ENCODE measurements at places on chromosomes 6 and 20. TPM values are rescaled to one million over a fixed set of nuclear protein-coding genes. Genes with fewer than 3 reads are reported as not detected.

GRCh38 chr6:20866036-20866435 is 331.8 kb downstream of the CDKAL1 start:
- H3K27me3 ChIP-seq = no peaks in the 10 kb centered on the region
- no peak for DNase-seq
- H3K36me3 ChIP-seq = no peaks in the 10 kb centered on the region
- no peaks in the 10 kb centered on the region for H3K4me1 ChIP-seq

Gene MRPL14
- total RNA-seq = 65.6 TPM

Gene PROKR2
- not detected for total RNA-seq

DNA sequence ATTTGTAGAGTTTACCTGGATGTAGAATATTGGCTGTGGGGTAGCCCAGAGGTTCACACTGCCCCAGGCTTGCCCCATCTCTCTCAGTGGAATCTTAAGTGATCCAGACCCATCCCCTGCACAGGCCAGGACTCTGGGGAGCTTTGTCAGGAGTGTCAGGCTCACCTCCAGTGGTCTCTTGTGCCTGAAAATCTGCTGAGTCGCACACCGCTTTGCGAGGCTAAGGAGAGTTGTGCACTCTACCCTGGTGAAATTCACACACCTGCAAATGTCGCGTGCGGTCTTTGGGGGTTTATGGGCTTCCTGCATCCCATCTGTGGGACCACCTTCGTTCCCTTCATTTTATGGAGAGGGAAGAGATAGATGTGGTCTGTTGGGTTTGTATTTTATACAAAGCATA is 63.6 kb upstream of the KIF25 start:
- no peaks in the 10 kb centered on the region for H3K4me1 ChIP-seq
- H3K36me3 ChIP-seq = no peaks in the 10 kb centered on the region
- no peak overlapping the region for H3K27ac ChIP-seq
- H3K4me3 ChIP-seq = no peak overlapping the region
- peaks cover 9% of the 10 kb centered on the region for H3K27me3 ChIP-seq

DNA sequence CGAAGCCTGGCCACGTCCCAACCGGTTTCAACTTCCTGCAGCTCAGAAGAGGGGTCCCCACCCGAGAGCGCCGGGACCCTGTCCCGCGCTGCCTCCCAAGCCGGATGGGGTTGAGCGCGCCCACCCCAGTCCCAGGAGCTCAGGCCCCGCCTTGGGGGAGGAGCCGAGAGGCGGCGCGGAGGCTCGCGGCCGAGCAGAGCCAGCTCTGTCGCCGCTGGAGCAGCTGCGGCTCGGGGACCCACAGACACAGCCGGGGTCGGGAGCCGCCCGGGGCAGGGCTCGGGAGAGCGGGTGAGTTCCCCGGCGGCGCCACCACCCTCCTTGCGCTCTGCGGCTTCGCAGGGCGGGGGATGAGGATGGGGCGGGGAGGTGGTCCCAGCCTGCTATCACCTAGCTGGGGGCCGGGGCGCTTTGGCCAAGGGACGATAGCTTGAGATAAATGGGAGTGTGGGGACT is at the start of gene PPP1R16B:
TSS of gene PPP1R16B (plus strand) at position 196 of the 456 bp plus-strand sequence. CDS start 30,229 bp downstream, outside the sequence.
- peak within 1 kb of the TSS; percentile 92 for H3K4me3 ChIP-seq
- peak within 1 kb of the TSS; percentile 96 for H3K27ac ChIP-seq
- peaks cover 48% of the 10 kb centered on the region for H3K4me1 ChIP-seq
- H3K36me3 ChIP-seq = peaks cover 34% of the 10 kb centered on the region
- H3K27me3 ChIP-seq = no peaks in the 10 kb centered on the region
- peak; percentile 95 for DNase-seq

Gene HLA-DRB5
- total RNA-seq = 5.1 TPM

- peak overlapping the region; percentile 67 for H3K27ac ChIP-seq
- H3K27me3 ChIP-seq = peaks cover 23% of the 10 kb centered on the region
- DNase-seq = peak; percentile 83
- peak overlapping the region; percentile 75 for H3K4me3 ChIP-seq
Measured at GRCh38 chr20:46004889-46005473, 3.7 kb upstream of the MMP9 start.

DNA sequence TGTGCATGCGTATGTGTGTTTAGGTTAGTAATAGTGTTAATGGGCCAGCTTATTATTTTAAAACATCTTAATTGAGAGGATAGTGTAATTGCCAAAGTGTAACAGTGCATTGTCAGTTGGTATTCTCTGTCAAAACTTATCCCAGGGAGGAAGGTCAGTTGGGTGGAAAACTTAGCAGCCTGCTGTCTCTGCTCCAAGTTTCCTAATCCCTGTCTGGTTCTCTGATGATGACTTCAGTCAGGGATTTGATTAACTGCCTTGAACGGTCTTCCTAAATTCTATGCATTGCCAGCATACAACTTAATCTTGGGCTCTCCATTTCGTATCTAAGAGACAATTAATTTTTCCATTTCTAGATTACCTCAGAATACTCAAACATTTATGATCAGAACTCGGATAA is 51.1 kb downstream of the L3MBTL3 start:
- no peaks in the 10 kb centered on the region for H3K4me1 ChIP-seq
- no peak for DNase-seq
- H3K4me3 ChIP-seq = no peak overlapping the region
- H3K27me3 ChIP-seq = no peaks in the 10 kb centered on the region

Gene CTSA
- total RNA-seq = 48.7 TPM

DNA sequence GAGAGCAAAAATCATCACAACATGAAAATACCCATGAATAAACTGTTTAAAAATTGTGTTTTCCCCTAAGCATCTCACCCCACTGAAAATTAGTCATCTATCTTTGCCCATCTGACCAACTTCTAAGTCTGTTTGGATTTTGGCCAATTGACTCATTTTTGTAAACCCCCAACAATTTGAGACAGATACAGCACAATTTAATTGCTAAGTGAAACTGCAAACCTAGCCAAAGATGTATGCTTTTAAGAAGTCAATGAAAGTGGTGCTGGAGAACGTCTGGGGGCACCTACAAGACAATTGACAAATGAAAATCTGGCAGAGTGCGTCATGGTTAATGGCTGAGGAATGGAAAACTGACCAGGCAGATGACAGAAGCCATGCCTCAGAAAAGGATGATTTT is 30.9 kb upstream of the SLC24A3 start:
- DNase-seq = no peak
- no peaks in the 10 kb centered on the region for H3K36me3 ChIP-seq
- H3K4me3 ChIP-seq = no peak overlapping the region
- no peaks in the 10 kb centered on the region for H3K27me3 ChIP-seq

GRCh38 chr6:54236984-54237383 is 71.3 kb upstream of the TINAG start:
- H3K27ac ChIP-seq = no peak overlapping the region
- H3K4me1 ChIP-seq = no peaks in the 10 kb centered on the region
- no peak overlapping the region for H3K4me3 ChIP-seq
- H3K27me3 ChIP-seq = no peaks in the 10 kb centered on the region

Gene ADGRF5
- total RNA-seq = not detected

DNA sequence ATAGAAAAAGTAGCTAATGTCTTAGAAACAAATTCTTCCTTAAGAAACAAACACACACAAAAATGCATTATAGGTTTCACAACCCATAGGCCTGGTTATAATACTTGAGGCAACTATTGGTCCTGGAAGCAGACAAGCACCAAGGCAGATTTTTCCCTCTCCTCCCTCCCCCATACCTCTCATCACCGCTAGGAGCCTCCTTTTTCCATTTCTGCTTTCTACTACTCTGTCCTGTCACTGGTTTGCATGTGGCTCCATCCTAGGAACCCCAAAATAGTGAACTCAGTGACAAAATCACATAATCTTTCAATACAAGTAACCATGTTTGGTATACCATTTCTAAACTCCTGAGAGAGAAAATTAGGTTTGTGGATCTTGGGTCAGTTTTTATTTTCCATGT is 66.1 kb downstream of the HMGCLL1 start:
- no peaks in the 10 kb centered on the region for H3K27me3 ChIP-seq
- no peak overlapping the region for H3K27ac ChIP-seq
- no peak for DNase-seq
- no peaks in the 10 kb centered on the region for H3K4me1 ChIP-seq
- no peak overlapping the region for H3K4me3 ChIP-seq

GRCh38 chr20:46118481-46119020 is 437 bp downstream of the CD40 start:
- peak overlapping the region; percentile 91 for H3K4me3 ChIP-seq
- H3K36me3 ChIP-seq = no peaks in the 10 kb centered on the region
- peaks cover 14% of the 10 kb centered on the region for H3K4me1 ChIP-seq
- H3K27ac ChIP-seq = no peak overlapping the region
- peaks cover 22% of the 10 kb centered on the region for H3K27me3 ChIP-seq

GRCh38 chr20:40960101-40960500 is 68.5 kb upstream of the TOP1 start:
- no peak for DNase-seq
- no peak overlapping the region for H3K4me3 ChIP-seq
- H3K4me1 ChIP-seq = peaks cover 3% of the 10 kb centered on the region

Gene MMP24
- 0.05 TPM for total RNA-seq

- H3K4me1 ChIP-seq = peaks cover 35% of the 10 kb centered on the region
- H3K4me3 ChIP-seq = peak overlapping the region; percentile 71
- H3K27ac ChIP-seq = peak overlapping the region; percentile 98
- H3K27me3 ChIP-seq = no peaks in the 10 kb centered on the region
Measured at GRCh38 chr6:14857501-14857900, 388.4 kb upstream of the JARID2 start.

- H3K27me3 ChIP-seq = peaks cover 12% of the 10 kb centered on the region
- H3K27ac ChIP-seq = peak overlapping the region; percentile 27
- peaks cover 28% of the 10 kb centered on the region for H3K4me1 ChIP-seq
- DNase-seq = no peak
- H3K4me3 ChIP-seq = no peak overlapping the region
Measured at GRCh38 chr6:90346729-90347128, 50.1 kb upstream of the BACH2 start.

DNA sequence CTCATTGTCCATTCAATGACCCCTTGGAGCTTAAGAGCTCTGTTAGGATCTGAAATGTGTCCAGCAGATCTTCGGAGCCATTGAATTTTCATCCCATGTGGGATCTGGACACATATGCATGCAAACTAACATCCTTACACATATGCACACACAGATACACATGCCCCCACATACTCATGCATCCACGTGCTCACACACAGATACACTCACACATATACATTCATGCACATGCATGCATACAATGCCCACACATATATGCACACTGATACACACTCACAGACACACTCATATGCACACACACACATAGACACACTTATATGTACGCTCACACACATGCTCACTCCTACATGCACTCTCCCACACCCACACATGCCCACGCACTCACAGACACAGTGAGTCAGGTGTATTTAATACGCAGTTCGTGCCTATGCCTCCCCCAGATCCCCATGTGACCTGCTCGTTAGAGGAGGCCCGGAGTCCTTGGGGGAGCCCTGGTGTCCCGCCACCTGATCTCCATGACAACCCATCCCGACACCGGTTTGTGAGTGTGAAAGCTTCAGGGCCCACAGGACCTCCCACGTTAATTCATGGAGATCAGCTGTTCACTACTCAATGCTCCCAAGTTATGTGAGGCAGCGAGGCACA is 121.9 kb upstream of the SULF2 start:
- no peaks in the 10 kb centered on the region for H3K36me3 ChIP-seq
- no peaks in the 10 kb centered on the region for H3K4me1 ChIP-seq
- H3K27ac ChIP-seq = no peak overlapping the region

DNA sequence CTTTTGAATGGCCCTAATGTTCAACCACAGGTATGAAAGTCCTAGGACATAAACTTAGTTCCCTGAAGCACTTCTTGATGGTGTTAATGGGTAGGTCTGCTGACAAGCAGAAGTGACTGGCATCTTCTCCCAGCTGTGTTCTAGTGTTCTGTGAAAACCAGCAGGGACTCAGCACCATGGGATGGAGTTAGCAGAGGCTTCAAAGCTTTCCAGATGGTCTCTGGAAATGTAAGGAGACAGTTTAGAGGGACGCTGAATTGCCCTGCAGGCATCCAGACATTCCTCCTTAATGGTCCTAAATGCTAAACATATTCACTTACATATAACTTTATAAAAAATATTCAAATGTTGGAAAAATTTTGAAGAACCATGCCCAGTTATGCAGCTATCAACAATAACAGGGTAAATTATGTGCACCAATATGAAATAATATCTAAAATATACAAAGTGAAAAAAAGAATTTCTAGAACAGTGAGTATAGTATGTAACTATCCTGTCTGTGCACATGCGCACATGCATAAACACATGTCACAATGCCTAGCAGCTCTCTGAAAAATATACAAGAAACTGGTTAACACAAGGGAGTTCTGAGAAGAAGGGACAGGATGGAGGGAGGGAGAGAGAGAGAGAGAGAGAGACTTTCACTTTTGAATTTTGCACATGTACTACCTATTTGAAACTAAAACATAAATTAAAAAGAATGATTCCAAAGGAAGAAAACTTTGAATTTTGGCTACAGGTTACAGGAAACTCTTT is 87.2 kb downstream of the PRDM1 start:
- H3K4me3 ChIP-seq = no peak overlapping the region
- H3K4me1 ChIP-seq = peaks cover 34% of the 10 kb centered on the region
- H3K36me3 ChIP-seq = peaks cover 10% of the 10 kb centered on the region
- peak overlapping the region; percentile 16 for H3K27ac ChIP-seq
- DNase-seq = peak; percentile 68
- no peaks in the 10 kb centered on the region for H3K27me3 ChIP-seq

- no peaks in the 10 kb centered on the region for H3K27me3 ChIP-seq
- DNase-seq = no peak
- no peak overlapping the region for H3K27ac ChIP-seq
- peaks cover 7% of the 10 kb centered on the region for H3K4me1 ChIP-seq
Measured at GRCh38 chr6:147065786-147066185, 138.4 kb upstream of the STXBP5 start.

DNA sequence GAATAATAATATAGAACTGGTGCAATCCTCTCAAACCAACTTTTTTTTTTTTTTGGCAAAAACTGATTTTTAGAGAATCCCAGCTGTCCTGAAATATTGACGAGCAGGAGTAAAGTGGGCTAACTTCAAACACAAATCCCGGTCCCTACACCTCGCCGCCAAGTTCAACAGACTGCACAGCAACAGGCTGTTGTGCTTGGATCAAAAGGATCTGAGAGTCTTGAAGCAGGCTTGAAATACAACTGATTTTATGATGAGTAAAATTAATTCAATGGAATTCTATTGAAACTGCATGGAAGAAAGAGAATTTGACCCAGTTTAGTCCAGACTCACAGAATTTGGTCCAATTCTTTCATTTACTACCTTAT is 172.1 kb downstream of the FOXC1 start:
- no peaks in the 10 kb centered on the region for H3K36me3 ChIP-seq
- DNase-seq = no peak
- no peaks in the 10 kb centered on the region for H3K27me3 ChIP-seq
- H3K27ac ChIP-seq = no peak overlapping the region

GRCh38 chr6:33770124-33770832 is 18.7 kb downstream of the LEMD2 start:
- H3K27me3 ChIP-seq = peaks cover 5% of the 10 kb centered on the region
- no peak for DNase-seq
- peaks cover 18% of the 10 kb centered on the region for H3K36me3 ChIP-seq

Gene C20orf96
- 6.7 TPM for total RNA-seq

- DNase-seq = no peak
- peaks cover 27% of the 10 kb centered on the region for H3K36me3 ChIP-seq
- no peaks in the 10 kb centered on the region for H3K27me3 ChIP-seq
- peaks cover 4% of the 10 kb centered on the region for H3K4me1 ChIP-seq
Measured at GRCh38 chr6:100833972-100834574, 47.1 kb downstream of the ASCC3 start.

Gene MUCL3
- total RNA-seq = not detected

- no peak for DNase-seq
- peaks cover 21% of the 10 kb centered on the region for H3K27me3 ChIP-seq
- H3K36me3 ChIP-seq = no peaks in the 10 kb centered on the region
Measured at GRCh38 chr20:40702504-40702903, 13.5 kb upstream of the MAFB start.

Data from activated CD4-positive, alpha-beta T cell treated with anti-CD3 and anti-CD28 coated beads, Interleukin-2, amount 10 ng/mL, durations not matched to agents 24 days and 14 days (primary cell).